ENCODE measurements at places on chromosomes 11 and 22.
A peak's percentile ranks its signal among the peaks of the same experiment; 100 is the strongest.

GRCh38 chr11:46114961-46115360 lies 6.3 kb downstream of the PHF21A start:
- DNase-seq: no peak

DNA sequence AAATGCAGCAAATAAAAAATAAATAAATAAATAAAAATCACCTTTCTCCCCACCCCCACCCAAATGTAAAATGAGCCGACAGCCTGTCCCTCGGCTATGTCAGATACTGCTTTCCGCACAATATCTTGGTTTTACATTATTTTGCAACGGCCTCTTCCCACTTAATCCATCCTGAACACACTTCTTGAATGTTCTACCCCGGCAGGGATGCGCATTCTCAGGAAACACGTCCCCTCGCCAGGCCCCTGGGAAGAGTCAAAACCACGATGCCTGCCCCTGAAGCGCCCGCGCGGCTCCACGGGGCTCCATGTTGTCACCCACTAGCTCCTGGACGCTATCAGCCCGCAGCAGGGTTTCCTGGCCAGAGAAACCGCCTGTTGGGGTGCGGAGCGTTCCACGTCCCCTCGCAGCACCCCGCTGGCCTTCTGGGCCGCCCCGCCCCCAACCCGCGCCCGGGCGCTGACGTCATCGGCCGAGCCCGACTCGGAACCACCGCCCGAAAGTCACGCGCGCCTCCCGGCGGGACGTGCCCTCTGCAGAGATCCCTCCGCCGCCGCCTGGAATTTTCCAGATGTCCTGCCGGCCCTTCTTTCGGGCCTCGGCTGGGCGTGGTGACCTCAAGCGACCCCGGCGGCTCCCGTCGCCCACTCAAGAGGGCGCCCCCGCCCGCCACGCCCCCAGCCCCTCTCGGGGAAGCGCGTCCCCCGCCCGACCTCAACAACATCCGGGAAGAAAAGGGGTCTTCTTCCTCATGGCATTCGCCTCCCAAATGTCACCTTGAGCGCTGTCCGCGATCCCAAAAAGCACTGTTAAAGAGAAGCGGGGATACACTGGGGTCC lies 585 bp upstream of the NEAT1 start:
- DNase-seq: peak; percentile 90

DNA sequence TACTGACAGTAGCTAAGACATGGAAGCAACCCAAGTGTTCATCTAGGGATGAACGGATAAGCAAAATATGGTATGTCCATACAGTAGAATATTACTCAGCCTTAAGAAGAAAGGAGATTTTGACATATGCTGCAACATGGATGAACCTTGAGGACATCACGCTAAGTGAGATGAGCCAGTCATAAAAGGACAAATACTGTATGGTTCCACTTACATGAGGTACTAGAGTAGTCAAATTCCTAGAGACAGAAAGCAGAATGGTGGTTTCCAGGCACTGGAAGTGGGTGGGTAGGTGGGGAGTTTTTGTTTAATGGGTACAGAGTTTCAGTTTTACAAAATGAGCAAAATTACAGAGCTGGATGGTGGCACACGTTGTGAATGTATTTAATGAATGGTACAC lies 18.1 kb downstream of the CHST1 start:
- DNase-seq: no peak

DNA sequence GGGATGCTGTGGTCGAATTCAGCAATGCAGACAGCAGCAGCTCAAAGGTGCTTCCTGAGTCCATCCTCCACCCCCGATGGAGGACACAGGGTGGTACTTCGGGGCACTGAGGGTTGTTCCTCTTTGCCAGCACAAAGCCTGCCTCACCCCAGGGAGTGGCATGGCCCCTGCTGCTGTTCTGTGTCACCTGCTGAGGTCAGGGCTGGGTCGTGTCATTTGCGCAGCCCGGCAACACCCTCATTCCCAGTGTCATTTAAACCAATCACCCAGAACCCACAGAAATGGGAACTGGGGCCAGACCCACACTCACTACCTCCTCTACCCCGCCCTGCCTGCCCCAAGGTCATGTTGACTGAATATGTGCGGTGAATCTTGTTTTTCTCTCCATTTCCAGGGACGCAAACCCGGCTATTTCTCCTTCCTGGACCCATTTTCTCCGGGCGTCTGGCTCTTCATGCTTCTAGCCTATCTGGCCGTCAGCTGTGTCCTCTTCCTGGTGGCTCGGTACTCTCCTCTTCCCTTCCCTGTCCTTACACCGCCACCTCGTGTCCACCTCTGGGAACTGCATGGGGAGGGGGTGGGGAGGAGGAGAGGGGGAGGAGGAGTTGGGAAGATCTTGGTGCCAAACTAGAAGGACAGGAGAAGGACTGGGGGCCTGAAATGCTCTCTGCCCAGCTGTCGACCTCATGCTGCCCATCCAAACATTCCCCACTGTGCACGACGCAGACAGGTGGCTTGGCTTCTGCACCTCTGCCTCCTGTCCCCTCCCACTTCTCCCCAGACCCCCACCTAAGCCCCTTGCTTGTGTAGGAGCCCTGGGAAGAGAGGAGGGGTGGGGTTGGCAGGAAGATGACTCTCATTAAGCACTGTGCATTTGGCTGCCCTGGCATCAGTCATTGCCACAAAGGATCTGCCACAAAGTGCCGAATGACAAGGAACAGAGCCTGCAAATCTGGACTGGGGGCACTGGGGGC lies 71.2 kb upstream of the TBCEL start:
- DNase-seq: peak; percentile 43

DNA sequence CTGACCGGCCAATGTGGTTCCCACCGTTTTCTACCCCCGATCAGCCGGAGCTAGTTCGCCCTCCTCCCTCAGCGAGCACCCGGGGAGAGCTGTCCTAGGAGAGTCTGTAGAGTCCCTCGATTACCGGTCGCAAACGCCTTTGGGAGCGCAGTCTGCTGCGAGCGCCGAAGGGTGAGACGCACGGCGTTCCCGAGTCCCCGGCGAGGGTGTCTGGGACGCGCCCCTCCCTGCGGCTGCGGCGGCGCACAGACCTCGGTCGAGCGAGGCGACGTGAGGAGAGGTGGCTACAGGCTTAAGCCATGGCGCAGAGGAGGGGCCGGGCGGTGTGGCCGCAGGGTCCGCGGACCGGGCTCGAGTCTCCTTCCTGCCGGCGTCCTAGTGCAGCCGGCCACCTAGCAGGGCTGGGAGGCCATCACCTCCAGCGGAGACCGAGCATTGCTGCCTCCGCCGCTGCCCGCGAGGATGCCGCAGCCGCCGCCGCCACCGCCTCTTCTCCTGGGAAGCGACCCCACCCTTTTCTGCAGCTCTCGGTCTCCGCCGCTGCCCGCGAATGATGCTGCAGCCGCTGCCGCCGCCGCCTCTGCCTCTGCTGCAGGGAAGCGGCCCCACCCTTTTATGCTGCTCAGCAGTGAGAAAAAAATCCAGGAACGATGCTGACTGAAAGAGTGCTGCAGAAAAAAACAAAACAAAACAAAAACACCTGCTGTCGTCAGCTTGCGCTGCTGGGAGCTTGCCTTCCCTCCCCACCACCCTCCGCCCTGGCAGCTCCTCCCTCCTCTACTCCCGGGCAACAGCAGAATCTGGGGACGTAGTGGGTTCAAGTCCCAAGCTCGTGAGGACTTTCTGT lies at the start of gene MAP6:
MAP6 (minus strand) TSS at position 588 of the 847 bp plus-strand sequence. CDS start 669 bp downstream, outside the sequence.
- DNase-seq: no peak

GRCh38 chr22:35462498-35463230 lies 62.7 kb downstream of the MCM5 start:
- no peak for DNase-seq

DNA sequence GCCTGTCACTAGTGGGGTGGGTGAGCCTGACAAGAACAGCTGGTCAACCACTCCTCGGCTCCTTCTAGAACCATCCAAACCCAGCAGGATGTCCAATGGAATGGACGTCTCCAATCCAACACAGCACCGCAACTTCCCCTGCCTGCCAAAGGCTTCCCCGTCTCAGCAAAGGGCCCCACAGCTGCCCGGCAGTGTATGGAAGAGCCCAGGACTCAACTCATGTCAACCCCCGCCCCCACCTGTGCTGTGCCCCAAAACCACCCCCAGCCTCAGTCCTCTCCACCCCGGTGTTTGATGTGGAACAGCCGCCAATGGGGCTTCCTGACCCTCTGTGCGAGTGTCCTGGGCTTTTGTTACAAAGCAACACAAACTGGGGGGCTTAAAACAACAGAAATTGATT lies 223.8 kb downstream of the CTTN start:
- no peak for DNase-seq

GRCh38 chr11:12361682-12362081 lies 15.7 kb upstream of the PARVA start:
- no peak for DNase-seq

DNA sequence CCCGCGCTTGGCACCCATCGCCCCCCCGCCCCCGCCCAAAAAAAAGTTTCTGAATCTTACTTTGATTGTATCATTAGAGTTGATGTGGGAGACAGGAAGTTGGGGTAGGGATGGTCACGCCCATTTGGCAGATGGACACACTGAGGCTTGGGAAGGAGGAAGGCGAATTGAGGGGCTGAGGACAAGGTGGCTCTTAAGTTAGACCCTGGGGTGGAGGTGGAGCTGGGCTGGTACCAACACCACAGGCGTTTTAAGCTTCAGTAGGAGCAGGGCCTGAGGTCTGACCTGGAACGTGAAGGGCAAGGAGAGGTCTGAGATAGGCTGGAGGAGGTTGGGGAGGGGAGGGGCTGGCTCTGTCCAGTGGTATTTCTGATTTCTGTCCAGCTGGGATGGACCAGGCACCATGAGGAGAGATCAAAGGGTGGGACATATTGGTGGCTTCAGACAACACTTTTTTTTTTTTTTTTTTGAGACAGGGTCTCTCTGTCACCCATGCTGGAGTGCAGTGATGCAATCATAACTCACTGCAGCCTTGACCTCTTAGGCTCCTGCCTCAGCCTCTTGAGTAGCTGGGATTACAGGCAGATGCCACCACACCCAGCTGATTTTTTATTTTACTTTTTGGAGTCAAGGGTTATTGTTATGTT lies 799 bp upstream of the CDC42BPG start:
- no peak for DNase-seq

DNA sequence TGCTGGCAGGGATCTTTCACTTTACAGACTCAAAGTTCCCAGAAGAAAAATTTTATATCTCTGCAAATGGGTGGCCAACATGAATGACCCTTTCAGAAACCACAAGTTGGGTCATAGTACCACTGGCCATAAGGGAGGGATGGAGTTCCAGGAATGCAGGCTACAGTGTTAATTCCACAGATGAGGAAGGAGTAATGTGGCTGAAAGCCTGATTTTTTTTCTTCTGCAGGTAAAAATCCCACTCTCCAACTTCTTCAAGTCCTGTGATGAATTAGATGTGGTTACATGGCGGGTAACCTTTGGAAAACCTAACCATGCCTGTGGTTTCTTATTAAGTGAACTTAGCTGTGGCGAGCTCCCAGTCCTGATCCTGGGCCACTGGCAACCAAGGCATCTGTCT lies 103.2 kb downstream of the SLC1A2 start:
- DNase-seq: no peak

GRCh38 chr11:118238929-118239328 lies 13.2 kb downstream of the MPZL3 start:
- no peak for DNase-seq

- no peak for DNase-seq
Observed at GRCh38 chr11:8361664-8362210, 98.1 kb upstream of the LMO1 start.

- DNase-seq: no peak
Observed at GRCh38 chr11:75495749-75496304, 29.9 kb downstream of the GDPD5 start.

GRCh38 chr22:31532060-31532459 lies 35.7 kb downstream of the SFI1 start:
- DNase-seq: no peak

- DNase-seq: no peak
Observed at GRCh38 chr11:12482839-12483238, 105.5 kb downstream of the PARVA start.

DNA sequence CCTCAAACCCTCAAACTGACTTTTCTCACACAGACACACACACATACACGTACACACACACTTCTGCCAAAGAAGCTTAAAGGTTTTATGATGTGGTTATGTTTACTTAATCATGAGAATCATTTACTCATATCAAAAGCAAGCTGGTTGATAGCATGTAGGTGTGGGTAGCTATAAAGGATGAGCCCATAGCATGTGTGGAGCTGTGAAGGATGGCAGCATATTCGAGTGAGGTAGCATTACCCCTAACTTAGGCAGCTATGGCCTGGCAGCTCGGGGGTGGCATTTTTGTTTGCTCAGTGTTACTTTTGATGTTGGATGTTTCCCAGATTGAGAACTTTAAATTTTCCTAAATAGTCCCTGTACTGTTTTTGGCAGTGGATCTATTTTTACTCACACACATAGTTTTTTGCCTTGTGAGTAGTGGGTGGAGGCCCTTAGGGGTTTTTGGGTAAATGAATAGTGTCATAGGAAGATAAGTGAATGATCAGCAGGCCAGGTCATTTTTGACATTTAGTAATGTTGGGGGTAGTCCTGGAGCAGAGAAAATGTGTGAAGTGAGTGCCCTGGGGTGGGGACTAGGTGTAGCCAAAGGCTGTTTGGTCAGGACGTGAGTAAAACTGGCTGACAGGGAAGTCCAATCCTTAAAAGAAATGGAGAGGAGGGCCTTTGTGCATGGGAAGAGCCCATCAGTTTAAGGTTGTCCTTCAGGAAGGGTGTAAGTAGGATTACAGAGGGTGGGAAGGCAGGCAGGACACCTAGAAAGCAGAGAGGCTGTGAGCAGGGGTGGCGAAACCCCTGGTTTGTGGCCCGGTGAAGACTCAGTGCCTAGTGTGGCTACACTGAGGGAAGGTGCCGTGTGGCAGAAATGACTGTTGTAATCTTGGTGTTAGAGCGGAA lies 7.1 kb downstream of the YWHAH start:
- DNase-seq: no peak

DNA sequence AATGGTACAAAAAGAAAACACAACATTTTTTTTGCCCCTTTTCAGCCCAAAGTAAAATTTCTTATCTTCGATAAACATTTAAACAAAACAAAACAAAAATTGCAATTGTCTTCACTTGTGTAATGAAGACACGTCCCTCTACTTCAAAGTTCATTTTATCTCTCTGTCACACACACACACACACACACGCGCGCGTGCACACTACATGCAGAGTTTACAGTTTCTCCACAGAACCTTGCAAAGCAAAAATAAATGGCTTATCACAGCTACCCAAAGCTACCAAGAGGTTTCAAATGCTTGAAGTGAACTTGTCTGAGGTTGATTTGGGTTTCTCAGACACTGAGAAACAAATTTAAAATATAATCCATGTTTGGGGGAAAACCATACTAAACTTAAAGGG lies 72.3 kb downstream of the ETS1 start:
- no peak for DNase-seq

DNA sequence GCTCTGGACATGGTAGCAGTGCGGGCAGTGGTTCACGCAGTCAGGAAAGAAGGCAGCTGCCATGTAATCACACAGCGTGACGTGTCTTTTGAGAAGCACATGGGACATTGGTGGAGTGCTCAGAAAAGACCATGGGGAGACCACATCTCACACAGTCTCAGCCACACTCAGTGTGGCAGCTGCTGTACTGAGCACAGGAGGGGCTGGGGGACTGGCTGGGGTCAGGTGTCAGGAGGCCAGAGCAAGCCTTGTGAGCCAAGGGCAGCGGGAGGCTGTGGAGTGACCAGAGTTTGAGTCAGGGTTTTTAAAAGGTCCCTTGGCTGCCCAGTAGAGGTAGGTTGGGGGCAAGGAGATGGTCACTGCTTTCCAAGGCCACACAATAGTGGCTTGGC lies 18.5 kb downstream of the CLDN5 start:
- DNase-seq: no peak

Measured in activated CD4-positive, alpha-beta T cell treated with anti-CD3 and anti-CD28 coated beads, Interleukin-2, amount 50 U/mL, for 24 hours (primary cell).